Stimulated activated effector memory CD8-positive, alpha-beta T cell treated with anti-CD3 and anti-CD28 coated beads, Interleukin-12 subunit alpha, Interleukin-12 subunit beta, amount 100 ng/mL, for 72 hours (primary cell): ENCODE measurements at places on chromosomes 13 and 19.

DNA sequence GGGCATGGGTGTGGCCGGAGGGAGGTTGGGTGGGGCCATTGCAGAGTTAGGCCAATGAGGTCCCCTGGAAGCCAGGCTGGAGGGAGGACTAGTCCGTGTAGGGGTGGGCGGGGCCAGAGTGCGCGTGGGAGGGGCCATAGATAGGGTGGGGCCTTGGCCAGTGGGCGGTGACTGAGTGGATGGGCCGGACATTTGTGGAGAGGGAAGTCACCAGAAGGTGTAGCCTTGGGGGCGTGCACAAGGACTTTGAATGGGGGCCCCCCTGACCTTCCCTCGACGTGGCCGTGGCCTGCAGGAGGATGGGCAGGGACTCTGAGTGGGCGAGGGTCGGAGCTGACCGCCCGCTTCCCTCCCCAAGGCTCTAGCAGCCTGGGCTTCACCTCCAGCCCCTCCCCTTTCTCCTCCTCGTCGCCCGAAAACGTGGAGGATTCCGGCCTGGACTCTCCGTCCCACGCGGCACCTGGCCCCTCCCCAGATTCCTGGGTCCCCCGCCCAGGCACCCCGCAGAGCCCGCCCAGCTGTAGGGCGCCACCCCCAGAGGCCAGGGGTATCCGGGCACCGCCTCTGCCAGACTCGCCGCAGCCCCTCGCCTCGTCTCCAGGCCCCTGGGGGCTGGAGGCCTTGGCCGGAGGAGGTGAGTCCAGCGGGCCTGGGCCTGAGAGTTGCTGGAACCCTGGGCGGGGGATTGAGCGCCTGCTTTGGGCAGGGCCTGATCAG lies 16.5 kb upstream of the B3GNT3 start:
- peak; percentile 67 for DNase-seq

DNA sequence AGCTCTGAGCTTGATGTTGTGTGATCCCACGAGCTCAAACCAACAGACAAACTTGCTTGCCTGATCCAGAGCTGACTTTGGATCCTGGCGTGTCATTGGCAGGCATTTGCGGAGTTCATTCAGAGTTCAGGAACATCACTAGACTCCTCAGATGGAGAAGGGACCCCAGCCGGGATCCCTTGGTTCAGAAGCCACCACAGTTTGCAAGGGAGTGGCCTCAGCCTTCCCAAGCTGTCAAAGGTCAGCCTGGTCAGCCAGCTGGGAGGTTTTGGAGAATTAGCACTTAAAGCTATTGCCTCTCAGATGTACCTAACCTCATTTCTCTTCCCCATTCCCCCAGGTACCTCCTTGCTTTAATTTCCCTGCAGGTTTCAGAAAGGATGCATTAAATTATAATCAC lies 208.8 kb upstream of the SOX21 start:
- DNase-seq: no peak

- no peak for DNase-seq
These were observed 552.1 kb downstream of the DCT start for GRCh38 chr13:93927431-93927830.

DNA sequence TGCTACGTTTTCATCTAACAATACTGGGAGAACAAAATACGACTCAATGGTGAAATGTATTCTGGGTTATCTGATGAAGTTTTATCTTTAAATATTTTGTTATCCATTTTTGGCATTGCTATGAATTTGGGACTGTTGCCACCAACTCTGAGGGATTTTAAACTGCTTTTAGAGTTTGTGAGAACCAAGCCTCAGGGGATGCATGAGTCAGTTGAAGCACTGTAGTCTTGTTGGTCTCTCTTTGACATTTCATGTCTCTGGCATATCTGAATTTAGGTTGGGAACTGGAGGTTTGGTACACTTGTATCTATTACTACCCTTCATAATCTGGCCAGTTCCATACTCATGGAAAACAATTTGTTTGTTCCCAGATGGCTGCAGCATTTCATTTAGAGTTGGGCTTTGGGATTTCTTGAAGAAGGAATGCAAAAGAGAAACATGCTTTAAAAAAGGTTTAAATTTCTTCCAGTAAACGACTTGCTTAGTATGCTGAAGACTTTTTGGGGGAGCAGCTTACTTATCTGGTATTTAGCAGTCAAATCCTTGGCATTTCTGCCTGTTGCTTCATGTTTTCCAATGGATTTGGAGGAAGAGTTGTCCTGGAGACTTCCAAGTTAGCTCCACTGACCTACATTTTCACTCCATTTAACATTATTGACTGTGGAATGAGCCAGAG lies 28.9 kb downstream of the ARHGEF7 start:
- no peak for DNase-seq

GRCh38 chr13:26280295-26280694 lies 26.4 kb downstream of the CDK8 start:
- DNase-seq: no peak

DNA sequence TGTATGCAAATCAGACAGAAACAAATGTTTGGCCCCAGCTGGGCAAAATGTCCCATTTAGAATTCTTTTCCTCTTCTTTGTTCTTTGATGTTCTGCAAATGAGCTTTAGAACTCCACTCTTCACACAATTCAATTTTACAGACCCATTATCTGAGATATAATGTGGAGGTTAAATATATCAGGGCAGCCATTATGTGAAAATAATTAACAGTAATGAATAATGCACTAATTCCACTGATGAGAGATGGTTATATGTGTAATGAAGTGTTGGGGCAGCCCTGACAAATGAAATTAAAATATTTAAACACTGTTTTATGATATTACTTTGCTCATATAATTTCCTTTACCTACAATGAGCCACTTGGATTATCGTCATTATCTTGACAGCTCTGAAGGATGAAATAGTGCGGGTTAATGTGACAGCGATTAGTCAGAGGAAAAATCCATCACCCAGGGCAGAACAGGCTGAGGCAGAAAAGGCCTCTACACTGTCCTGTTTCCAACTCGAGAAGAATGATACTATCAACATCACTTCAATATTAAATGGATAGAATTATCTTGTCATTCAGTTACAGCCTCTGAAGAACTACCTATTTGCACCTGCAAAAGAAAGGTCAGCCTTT lies 321.1 kb downstream of the RBM26 start:
- no peak for DNase-seq

DNA sequence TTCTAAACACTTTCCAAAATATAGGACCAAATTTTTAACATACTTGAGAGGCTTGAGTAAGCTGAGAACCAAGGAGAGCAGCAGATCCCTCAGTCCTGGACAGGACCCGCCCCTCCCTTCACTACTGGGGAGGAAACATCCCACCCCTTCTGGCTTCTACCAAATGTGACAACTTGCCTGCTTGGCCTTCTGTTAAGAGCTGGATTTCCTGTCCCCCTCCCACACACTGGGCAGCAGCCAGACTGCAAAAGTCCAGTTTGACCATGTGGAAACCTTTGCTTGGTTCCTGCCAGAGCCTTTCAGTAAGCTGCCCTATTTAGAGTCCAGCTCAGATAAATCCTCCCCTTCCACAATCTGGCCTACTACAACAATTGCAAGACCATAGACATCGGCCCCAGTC lies 84.3 kb downstream of the FGF14 start:
- DNase-seq: no peak

- no peak for DNase-seq
These were observed 615.8 kb downstream of the DIAPH3 start for GRCh38 chr13:59547950-59548349.

DNA sequence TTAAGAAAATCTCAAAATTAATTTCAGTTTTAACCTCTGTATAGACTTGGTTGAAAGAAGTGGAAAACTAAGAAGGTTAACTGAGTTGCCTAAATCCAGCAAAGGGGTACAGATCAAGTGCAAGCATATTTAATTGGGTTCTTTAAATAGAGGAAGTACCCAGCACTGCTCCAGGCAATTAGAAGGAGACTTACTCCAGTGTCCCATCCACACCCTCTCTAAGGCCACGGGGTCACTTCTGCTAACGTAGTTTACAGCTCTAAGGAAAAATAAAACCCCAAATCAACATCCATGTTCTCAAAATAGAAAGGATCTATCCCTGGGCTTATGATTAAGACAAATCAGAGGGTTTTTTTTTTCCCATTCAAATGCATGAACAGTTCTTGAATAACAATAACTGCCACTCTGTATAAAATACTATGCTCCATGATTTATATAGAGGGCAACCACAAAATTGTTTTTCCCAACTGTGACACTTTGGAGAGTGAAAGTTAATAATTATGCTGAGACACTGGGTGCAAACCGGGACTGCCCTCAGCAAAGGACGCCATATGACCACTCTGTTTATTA lies 4.6 kb downstream of the FRY start:
- no peak for DNase-seq

- DNase-seq: no peak
These were observed 2074.3 kb downstream of the PCDH9 start for GRCh38 chr13:65155861-65156260.

GRCh38 chr19:51059715-51060114 lies 5.2 kb downstream of the KLK13 start:
- DNase-seq: no peak

DNA sequence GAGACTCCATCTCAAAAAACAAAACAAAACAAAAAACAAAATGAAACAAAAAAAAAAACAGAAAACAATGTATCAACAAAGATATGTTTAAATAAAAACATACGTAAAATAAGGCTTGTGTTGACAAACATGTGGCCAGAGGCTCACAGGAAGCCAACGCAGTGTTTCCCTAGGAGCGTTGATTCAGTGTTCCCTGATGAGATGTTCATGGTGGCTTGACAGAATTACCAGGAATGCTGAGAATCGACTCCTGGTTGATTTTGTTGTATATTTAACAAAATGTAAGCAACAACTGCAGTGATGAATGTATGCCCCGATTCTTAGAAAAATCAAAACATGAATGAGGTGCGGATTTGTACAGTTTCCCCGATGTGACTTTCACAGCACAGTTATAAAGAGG lies 8.9 kb upstream of the ZNF787 start:
- DNase-seq: no peak

- no peak for DNase-seq
These were observed 763 bp downstream of the FXYD7 start for GRCh38 chr19:35143818-35144217.

DNA sequence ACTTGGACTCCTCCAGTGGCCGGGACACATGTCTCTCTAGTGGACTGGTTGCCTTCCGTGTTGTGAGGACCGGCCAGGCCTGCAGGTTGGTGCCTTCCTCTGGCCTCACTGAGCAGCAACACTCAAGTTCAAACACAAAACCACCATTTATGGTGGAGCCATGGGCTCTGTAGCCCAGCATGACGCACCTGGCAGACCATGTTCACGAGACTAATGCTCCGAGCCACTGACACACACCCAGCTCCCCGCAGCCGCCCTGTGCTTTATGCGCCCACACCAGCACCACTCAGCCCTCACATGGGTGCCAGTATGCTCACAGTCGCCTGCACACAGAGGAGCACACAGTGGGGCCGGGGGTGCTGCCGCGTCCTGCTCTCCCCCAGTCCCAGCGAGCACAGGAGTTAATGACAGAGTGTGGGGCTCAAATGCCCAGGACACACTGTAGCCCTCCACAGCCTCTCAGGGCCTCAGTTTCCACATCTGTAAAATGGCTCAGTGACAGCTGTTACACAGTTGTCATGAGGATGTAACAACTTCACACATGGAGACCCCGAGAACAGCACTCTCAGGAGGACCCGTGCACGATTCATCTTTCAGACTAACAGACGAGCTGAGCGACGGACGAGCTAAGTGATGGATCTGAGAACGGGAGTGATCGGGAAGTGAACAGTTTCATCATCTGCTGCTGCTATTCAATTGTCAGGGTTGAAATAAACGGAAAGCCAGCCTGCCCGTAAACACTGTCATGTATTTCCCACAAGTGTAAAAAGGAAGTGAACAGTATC lies 7.8 kb downstream of the GAS6 start:
- DNase-seq: no peak

DNA sequence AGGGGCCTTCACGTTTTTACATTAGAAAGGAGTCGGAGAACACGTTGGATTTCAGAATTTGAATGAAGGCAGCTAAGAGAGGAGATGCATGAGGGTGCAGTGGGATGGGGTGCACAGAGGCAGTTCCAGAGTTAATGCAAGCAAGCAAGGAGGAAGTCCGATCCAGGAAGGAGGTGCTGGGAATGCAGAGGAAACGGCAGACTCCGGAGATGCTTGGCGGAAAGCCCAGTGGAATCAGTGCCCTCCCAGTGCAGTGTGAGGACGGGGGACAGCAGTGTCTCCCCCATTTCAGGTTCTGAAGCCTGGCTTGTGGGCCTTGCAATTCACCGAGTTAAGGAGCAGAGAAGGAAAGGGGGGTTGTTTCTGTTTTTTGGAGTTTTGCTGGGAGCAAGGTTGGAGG lies 100.4 kb downstream of the COL4A2 start:
- DNase-seq: no peak

DNA sequence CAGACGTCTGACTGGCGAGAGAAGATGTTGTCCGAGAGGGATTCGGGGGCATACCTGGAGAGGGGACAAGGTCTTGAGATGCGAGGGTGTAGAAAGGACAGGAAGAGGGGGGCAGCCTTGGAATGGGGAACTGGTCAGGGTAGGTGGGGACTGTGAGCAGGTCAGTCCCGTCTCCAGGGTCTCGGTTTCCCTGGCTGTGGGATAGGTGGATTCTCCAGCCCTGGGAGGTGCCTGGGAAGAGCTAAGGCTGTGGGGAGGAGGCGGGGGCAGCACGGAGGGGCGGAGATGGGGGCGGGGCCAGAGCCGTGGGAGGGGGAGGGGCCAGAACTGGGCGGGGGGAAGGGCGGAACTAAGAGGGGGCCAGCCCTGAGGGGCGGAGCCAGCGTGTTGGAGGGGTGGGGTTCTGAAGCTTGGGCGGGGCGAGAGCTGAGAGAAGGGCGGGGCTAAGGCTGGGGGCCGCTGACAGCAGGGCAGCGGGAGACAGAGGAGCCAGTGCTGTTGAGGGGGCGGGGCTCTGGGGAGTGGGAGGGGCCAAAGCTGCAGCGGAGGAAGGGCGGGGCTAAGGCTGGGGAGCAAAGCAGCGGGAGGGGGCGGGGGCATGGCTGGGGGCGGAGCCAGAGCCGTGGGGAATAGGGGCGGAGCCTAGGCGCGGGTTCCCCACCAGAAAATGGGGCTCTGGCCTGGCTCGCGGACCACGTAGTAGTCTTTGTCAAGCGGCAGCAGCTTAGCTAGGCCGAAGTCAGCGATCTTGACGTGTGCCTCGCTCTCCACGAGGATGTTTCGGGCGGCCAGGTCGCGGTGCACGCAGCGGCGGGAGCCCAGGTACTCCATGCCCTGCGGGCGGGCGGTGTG lies 9.5 kb upstream of the INSL3 start:
- peak; percentile 29 for DNase-seq

- no peak for DNase-seq
These were observed 203.6 kb upstream of the NBEA start for GRCh38 chr13:34738254-34738992.

DNA sequence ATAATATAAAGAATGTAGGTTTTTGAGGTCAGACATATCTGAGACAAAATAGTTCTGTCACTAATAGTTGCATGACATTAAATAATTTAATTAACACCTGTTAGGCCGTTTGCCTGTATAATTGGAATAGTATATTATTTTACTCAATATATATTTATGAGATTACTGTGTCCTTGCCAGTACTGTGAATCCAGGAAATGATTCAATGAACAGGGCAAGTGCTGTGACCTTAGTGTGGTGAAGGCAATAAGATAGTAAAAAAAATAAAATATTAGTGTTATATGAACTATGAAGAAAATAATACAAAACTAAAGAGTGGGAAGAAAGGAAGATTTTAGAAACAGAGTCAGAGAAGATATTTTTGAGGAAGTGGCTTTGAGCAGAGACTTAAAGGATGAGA lies 403.7 kb downstream of the PCDH9 start:
- DNase-seq: no peak
